Activated naive CD4-positive, alpha-beta T cell treated with anti-CD3 and anti-CD28 coated beads, Interleukin-2, amount 10 ng/mL, durations not matched to agents 7 days and 5 days (primary cell): ENCODE measurements at places on chromosomes 3 and 15.
A peak's percentile ranks its signal among the peaks of the same experiment; 100 is the strongest.

GRCh38 chr15:42490291-42490670 is 660 bp downstream of the ZNF106 start:
- no peak for DNase-seq
- H3K27ac ChIP-seq, result peak overlapping the region; percentile 95
- H3K4me1 ChIP-seq, result peaks cover 53% of the 10 kb centered on the region
- no peaks in the 10 kb centered on the region for H3K27me3 ChIP-seq
- H3K4me3 ChIP-seq, result peak overlapping the region; percentile 90
- H3K36me3 ChIP-seq, result peaks cover 9% of the 10 kb centered on the region

DNA sequence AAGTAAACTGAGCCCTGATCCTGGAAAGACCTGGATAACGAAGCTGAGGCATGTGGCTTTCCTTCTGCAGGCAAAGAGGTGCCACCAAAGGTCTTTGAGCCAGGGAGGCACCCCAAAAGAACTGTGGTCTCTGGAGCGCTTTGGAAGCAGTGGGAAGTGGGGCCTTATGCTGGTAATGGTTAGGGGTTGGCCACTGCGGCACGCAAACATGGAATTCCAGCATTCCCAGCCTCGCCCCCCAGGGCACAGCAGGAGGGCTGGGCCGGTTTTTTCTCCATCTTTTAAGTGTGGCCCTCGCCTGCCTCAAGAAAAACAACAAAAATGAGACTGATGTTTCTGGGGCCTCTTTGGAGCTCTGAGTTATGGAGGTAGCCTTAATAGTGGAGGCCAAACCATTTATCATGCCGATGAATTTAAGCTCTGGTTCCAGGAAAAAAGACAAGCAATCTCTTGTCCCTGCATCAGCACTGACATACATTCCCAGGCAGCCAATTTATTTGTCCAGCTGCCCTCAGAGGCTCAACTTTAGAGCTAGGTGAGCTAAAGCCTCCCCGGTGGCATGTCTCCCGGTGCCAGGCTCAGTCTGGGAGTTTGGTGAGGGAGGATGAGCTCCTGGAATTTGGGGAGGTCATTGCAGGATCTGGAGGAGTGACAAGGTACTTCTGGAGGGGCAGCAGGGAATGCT is 109.0 kb downstream of the TLE3 start:
- no peaks in the 10 kb centered on the region for H3K36me3 ChIP-seq
- DNase-seq, result no peak
- H3K4me1 ChIP-seq, result no peaks in the 10 kb centered on the region
- H3K27ac ChIP-seq, result no peak overlapping the region
- no peak overlapping the region for H3K4me3 ChIP-seq
- H3K27me3 ChIP-seq, result peaks cover 45% of the 10 kb centered on the region

DNA sequence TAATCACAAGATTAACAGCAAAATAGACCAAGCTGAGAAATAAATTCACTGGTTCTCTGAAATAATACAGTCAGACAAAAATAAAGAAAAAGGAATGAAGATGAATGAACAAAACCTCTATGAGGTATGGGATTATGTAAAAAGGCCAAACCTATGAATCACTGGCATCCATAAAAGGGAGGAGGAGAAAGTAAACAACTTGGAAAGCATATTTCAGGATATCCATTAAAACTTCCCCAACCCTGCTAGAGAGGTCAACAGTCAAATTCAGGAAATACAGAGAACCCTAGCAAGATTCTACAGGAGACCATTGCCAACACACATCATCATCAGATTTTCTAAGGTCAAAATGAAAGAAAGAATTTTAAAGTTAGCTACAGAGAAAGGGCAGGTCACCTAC is 649.7 kb upstream of the CBLB start:
- peaks cover 3% of the 10 kb centered on the region for H3K27me3 ChIP-seq
- no peaks in the 10 kb centered on the region for H3K4me1 ChIP-seq

GRCh38 chr3:12287727-12288181 is 1.1 kb upstream of the PPARG start:
- H3K4me1 ChIP-seq, result peaks cover 4% of the 10 kb centered on the region
- H3K4me3 ChIP-seq, result peak overlapping the region; percentile 26
- no peak for DNase-seq
- H3K27me3 ChIP-seq, result peaks cover 59% of the 10 kb centered on the region

DNA sequence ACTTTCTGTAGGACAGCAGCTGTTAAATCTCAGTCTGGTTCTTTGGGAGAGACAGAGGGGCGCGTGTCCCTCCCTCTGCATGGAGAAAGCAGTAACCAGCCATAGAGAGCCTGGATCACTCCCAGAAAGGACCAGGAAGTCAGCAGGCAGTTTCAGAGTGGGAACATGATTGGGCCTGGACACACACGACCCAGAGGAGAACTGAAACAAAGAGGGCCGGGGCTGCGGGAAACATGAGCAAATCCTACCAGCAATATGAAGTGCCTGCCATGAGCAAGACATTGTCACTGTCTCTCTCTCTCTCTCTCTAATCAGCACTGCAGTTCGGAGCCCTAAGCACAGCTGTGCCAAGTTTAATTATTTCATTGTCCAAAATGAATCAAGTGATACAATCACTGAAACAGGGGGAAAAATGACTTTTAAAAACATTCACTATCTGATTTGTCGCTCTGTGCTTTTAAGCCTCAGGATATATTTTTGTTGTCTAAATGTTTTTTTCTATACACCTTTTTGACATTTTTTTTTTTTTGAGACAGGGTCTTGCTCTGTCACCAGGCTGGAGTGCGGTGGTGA is 17.6 kb downstream of the MUC13 start:
- peaks cover 30% of the 10 kb centered on the region for H3K27me3 ChIP-seq
- no peaks in the 10 kb centered on the region for H3K36me3 ChIP-seq
- no peak overlapping the region for H3K27ac ChIP-seq
- no peak for DNase-seq

- H3K4me3 ChIP-seq, result no peak overlapping the region
- no peak overlapping the region for H3K27ac ChIP-seq
- H3K4me1 ChIP-seq, result peaks cover 27% of the 10 kb centered on the region
- peaks cover 27% of the 10 kb centered on the region for H3K27me3 ChIP-seq
- DNase-seq, result peak; percentile 79
- H3K36me3 ChIP-seq, result no peaks in the 10 kb centered on the region
Measured at GRCh38 chr3:56988458-56989168, 71.9 kb upstream of the SPATA12 start.

GRCh38 chr15:26724381-26725150 is 48.3 kb downstream of the GABRB3 start:
- no peak for DNase-seq
- no peaks in the 10 kb centered on the region for H3K27me3 ChIP-seq
- no peak overlapping the region for H3K4me3 ChIP-seq
- no peak overlapping the region for H3K27ac ChIP-seq
- H3K36me3 ChIP-seq, result no peaks in the 10 kb centered on the region

DNA sequence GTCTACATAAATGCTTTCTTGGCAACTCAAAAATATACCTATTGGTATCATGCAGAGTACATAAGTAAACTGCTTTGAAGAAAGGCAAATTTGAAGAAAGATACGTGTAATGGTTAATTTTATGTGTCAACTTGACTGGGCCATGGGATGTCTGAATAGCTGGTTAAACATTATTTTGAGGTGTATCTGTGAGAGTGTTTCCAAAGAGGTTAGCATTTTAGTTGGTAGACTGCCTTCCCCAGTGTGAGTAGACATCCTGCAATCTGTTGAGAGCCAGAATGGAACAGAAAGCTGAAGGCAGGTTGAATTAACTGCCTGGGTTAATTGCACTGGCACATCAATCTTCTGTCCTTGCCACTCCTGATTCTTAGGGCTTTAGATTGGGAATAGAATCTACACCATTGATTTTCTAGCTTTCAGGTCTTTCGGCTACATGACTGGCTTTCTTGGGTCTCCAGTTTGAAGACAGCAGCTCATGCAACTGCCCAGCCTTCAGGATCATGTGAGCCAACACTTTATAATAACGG is 98.3 kb downstream of the CMSS1 start:
- no peaks in the 10 kb centered on the region for H3K27me3 ChIP-seq
- H3K4me3 ChIP-seq, result no peak overlapping the region
- DNase-seq, result no peak
- peaks cover 2% of the 10 kb centered on the region for H3K36me3 ChIP-seq
- H3K27ac ChIP-seq, result no peak overlapping the region

DNA sequence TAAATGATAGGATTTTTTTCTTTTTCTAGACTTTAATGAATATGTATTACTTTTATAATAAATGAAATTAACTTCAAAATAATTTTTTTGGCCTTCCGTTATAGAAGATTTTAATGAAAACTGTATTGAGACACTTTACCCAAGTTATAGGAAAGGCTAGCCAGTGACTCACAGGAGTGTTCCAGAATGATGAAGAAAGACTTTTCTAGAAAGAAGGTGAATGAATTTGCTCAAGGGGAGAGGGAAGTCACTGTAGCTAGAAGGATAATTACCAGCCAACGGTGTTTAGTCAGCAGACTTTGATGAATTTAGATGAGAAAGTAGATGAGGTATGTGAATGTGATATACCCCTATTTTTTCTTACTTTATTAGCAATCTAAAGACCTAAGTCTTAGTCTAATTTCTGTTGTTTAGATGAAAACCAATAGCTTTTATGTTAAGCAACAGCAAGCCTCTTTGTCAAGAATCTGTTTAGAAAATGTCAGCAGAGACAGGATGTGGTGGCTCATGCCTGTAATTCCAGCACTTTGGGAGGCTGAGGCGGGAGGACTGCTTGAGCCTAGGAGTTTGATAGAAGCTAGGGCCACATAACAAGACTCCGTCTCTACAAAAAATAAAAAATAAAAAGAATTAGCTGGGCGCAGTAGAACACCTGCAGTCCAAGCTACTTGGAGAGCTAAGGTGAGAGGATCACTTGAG is 3.2 kb downstream of the ALAS1 start:
- H3K4me1 ChIP-seq, result peaks cover 70% of the 10 kb centered on the region
- no peak overlapping the region for H3K4me3 ChIP-seq
- no peak overlapping the region for H3K27ac ChIP-seq
- peaks cover 63% of the 10 kb centered on the region for H3K36me3 ChIP-seq

- H3K36me3 ChIP-seq, result no peaks in the 10 kb centered on the region
- no peak overlapping the region for H3K27ac ChIP-seq
- H3K4me1 ChIP-seq, result no peaks in the 10 kb centered on the region
- no peak overlapping the region for H3K4me3 ChIP-seq
- peaks cover 39% of the 10 kb centered on the region for H3K27me3 ChIP-seq
Measured at GRCh38 chr15:69557707-69558409, 105.2 kb downstream of the RPLP1 start.

DNA sequence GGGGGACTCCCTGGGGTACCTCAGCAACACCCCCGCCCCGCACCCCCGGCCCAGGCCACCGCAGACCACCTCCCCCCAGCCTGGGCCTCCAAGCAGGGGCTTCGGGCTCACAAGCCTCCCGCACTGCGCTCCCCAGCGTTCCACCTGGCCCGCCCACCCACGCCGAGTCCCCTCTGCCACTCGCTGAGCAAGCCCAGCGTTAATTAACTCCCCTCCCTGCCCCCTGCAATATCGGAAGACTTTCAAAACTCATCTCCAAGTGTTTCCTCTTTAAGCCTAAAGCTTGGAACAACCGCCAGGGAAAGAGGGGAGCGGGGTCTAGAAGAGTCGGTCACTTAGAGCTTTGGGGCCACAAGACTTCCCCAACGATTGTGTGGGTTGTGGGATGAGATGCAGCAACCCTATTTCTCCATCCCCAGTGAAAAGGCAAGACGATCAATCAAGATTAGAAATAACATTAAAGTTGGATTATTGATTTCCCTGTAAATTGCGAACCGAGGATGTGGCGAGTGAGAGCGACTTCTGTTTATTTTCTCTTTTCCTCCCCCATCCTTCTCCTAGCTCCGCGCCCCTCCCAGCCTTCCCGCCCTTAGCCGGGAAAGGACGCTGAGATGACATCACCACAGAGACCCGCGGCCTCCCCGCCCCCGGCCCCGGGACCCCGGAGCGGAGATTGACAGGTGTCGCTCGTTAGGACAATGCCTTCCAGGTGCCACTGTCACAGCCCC is 30.2 kb downstream of the NR2F2 start:
- DNase-seq, result no peak
- H3K27me3 ChIP-seq, result no peaks in the 10 kb centered on the region
- peaks cover 23% of the 10 kb centered on the region for H3K4me1 ChIP-seq

DNA sequence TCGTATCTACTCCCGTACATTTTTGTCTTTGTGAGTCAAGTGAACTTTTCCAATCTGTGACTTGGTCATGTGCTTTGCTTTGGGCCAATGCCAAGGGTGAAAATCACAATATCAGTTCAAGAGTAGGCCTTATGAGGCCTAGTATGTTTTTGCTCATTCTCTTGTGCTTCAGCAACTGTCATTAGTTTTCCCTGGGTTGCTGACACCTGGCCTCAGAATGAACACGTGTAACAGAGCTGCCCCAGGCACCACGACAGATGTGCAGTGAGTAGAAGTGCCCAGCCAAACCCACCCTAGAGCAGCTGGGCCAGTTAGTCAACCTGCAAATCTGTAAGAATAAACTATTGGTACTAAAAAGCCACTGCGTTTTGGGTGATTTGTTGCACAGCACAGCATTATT is 460.3 kb upstream of the WNT5A start:
- H3K27ac ChIP-seq, result no peak overlapping the region
- H3K4me1 ChIP-seq, result no peaks in the 10 kb centered on the region
- H3K36me3 ChIP-seq, result no peaks in the 10 kb centered on the region

- H3K27me3 ChIP-seq, result no peaks in the 10 kb centered on the region
- H3K27ac ChIP-seq, result no peak overlapping the region
- H3K4me1 ChIP-seq, result no peaks in the 10 kb centered on the region
Measured at GRCh38 chr3:20310629-20311028, 124.6 kb upstream of the SGO1 start.

- H3K27ac ChIP-seq, result peak overlapping the region; percentile 98
- H3K4me1 ChIP-seq, result peaks cover 50% of the 10 kb centered on the region
- H3K4me3 ChIP-seq, result peak overlapping the region; percentile 95
- H3K27me3 ChIP-seq, result no peaks in the 10 kb centered on the region
Measured at GRCh38 chr3:12840591-12841148, 695 bp downstream of the RPL32 start.

DNA sequence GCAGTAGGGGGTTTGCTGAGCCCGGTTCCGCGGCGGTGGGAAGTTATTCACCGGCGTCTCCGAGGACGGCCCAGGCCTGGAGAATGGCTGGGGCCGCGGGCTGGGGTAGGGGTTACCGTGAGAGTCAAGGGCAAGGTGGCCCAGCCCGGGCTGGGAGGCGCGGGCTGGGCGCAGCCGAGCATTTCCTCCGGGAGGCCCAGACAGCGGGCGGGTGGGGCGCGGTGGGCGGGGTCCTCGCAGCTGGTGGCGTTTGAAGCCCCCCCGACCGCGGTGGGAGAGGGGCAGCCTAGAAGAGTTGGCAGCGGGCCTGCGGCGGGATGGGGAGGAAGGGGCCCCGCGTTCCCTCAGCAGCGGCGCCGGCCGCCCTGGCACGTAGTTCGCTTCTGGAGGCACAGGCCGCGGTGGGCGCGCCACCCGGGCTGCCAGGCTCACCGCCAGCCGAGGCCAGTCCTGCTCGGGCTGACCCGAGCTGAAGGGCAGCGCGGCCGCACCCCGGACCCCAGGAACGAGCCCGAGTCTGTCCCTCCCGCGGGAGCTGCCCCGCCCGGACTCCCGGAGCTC is 960 bp upstream of the KLF13 start:
- H3K4me3 ChIP-seq, result peak overlapping the region; percentile 94
- peak overlapping the region; percentile 99 for H3K27ac ChIP-seq
- H3K4me1 ChIP-seq, result peaks cover 60% of the 10 kb centered on the region
- no peaks in the 10 kb centered on the region for H3K27me3 ChIP-seq

- H3K36me3 ChIP-seq, result no peaks in the 10 kb centered on the region
- no peak for DNase-seq
- no peak overlapping the region for H3K27ac ChIP-seq
- no peaks in the 10 kb centered on the region for H3K4me1 ChIP-seq
- no peak overlapping the region for H3K4me3 ChIP-seq
- H3K27me3 ChIP-seq, result no peaks in the 10 kb centered on the region
Measured at GRCh38 chr3:166100730-166101129, 263.5 kb upstream of the BCHE start.
